ENCODE measurements at places on chromosomes 2 and 18. TPM values are rescaled to one million over a fixed set of nuclear protein-coding genes. Genes with fewer than 3 reads are reported as not detected.
A peak's percentile ranks its signal among the peaks of the same experiment; 100 is the strongest.

KCNS3 gene
- 62.4 TPM for total RNA-seq

LINC00305 gene
- total RNA-seq = not detected

MEP1B gene
- total RNA-seq = not detected

DNA sequence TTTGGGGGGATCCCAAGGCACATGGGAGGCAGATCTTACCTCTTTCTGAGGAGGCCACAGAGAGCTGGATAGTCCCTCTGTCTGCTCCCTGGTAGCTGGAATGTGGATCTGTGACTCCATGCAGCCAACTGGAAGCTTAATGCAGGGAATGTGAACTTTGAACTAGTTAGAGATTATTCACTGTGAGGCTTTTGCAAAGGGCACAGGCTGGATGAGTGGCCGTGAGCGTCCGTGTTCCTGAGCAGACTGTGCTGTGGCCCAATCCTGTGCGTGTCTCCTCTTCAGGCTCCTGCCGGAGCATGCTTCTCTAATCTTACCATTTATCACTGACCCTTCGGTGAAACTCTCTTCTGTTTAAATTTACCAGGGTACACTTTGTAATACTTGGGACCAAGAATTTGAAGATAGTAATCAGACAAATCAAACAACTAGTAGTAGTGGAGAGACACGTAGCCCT lies 187.6 kb downstream of the PTPRM start:
- peaks cover 16% of the 10 kb centered on the region for H3K4me1 ChIP-seq
- H3K27me3 ChIP-seq = no peaks in the 10 kb centered on the region
- H3K4me3 ChIP-seq = no peak overlapping the region
- no peak overlapping the region for H3K27ac ChIP-seq
- H3K36me3 ChIP-seq = no peaks in the 10 kb centered on the region

PID1 gene
- 4.0 TPM for total RNA-seq

DNA sequence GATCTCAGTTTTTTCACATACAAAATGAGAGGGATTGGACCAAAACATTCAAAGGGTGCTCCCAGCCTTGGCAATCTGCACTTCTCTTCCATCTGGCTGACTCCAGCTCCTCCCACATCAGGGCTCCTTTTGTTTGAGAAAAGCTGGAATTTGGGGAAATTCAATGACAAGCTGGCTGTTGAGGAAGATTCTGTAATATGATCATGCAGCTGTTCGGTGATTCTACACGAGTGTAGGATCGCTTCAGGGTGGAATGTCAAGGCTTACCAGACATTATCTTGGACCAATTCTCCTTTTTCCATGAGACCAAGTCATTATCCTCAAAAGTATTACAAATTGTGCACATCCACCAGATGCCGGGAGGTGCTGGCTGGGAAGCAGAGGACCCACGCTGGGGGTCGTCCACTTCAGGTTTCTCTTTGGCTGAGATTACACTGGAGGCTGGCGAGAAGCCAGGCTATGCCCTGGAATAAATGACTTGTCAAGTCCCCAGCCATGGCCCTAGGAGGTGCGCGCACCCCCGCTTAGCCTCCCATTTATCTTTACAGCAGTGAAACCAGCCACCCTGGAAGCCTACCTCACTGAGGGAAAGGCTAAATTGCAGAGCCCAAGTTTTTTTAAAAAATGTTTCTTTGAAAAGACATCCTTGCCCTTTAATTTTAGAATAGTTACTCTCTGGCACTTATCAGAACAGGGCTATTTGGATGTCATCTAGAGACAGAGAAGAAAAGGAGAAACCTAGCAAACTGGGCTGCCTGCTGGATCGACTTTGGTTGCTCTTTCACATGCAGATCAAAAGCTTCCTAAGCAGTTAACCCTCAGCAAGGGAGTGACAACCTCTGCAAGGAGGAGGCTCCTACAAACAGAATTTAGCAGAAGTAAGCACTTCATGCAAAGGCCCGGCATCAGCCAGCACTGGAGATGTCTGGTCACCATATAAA lies 42.5 kb upstream of the LCLAT1 start:
- no peak overlapping the region for H3K27ac ChIP-seq
- H3K4me1 ChIP-seq = peaks cover 20% of the 10 kb centered on the region
- peak; percentile 50 for DNase-seq
- no peaks in the 10 kb centered on the region for H3K27me3 ChIP-seq
- H3K36me3 ChIP-seq = no peaks in the 10 kb centered on the region

GRCh38 chr2:147355706-147356105 lies 489.1 kb upstream of the ACVR2A start:
- peak; percentile 14 for DNase-seq
- no peak overlapping the region for H3K27ac ChIP-seq
- H3K4me1 ChIP-seq = no peaks in the 10 kb centered on the region
- no peaks in the 10 kb centered on the region for H3K27me3 ChIP-seq

PAPOLG gene
- 31.2 TPM for total RNA-seq

- peaks cover 15% of the 10 kb centered on the region for H3K4me1 ChIP-seq
- no peak for DNase-seq
- H3K27me3 ChIP-seq = no peaks in the 10 kb centered on the region
- no peak overlapping the region for H3K27ac ChIP-seq
Measured at GRCh38 chr2:54473851-54474250, 17.7 kb downstream of the SPTBN1 start.

DNA sequence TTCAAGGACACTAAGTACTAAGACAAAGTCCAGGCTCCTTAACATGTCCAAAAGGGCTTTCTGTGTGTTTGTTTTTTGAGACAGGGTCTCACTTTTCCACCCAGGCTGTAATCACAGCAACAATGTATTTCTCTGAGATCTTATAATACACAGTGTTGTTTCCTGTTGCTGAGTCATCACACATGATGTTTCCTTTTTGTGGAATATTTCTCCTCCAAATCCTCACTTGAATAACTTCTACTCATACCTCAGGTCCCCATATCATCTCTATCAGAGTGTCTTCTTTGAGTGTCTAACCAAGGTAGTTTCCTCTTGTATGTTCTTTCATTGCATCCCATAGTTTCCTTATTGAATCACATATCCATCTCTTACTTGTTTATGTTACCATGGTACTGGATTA lies 632.0 kb upstream of the PIK3C3 start:
- no peak for DNase-seq
- H3K27ac ChIP-seq = no peak overlapping the region
- peaks cover 6% of the 10 kb centered on the region for H3K4me1 ChIP-seq

GRCh38 chr2:23772684-23773083 lies 154.2 kb downstream of the ATAD2B start:
- no peaks in the 10 kb centered on the region for H3K36me3 ChIP-seq
- no peaks in the 10 kb centered on the region for H3K27me3 ChIP-seq
- H3K4me3 ChIP-seq = no peak overlapping the region
- DNase-seq = no peak
- H3K4me1 ChIP-seq = no peaks in the 10 kb centered on the region
- H3K27ac ChIP-seq = no peak overlapping the region

GRCh38 chr2:9139491-9140443 lies 66.8 kb upstream of the ASAP2 start:
- no peak overlapping the region for H3K27ac ChIP-seq
- H3K27me3 ChIP-seq = peaks cover 41% of the 10 kb centered on the region
- no peak overlapping the region for H3K4me3 ChIP-seq
- H3K4me1 ChIP-seq = peaks cover 10% of the 10 kb centered on the region
- peak; percentile 86 for DNase-seq

CFAP65 gene
- total RNA-seq = 0.23 TPM

GRCh38 chr2:138794724-138795123 lies 14.5 kb upstream of the NXPH2 start:
- DNase-seq = no peak
- H3K27ac ChIP-seq = no peak overlapping the region
- no peaks in the 10 kb centered on the region for H3K4me1 ChIP-seq
- H3K4me3 ChIP-seq = no peak overlapping the region

KRTCAP3 gene
- total RNA-seq = 6.6 TPM

ANKRD30B gene
- total RNA-seq = not detected

DNA sequence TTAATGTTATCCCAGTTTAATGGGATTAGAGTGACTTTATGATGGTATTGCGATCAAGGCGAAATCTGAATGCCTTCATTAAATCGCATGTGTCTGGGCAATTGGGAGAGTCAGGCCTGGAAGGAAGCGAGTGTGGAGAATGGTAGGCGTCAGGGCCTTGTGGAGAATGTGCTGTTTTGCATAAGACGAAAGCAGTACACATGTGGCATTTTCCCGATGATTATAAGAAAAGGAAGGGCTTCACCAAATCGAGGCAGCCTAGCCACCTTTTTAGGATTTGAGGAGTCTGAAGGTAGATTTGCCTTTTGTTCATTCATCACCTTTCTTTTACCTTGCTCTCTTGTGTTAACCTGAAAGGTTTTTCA lies 1.0 kb downstream of the ZNF532 start:
- peaks cover 54% of the 10 kb centered on the region for H3K4me1 ChIP-seq
- peaks cover 29% of the 10 kb centered on the region for H3K36me3 ChIP-seq
- no peak for DNase-seq
- H3K27ac ChIP-seq = peak overlapping the region; percentile 93
- peak overlapping the region; percentile 51 for H3K4me3 ChIP-seq

- no peaks in the 10 kb centered on the region for H3K4me1 ChIP-seq
- H3K27me3 ChIP-seq = no peaks in the 10 kb centered on the region
- H3K36me3 ChIP-seq = no peaks in the 10 kb centered on the region
- DNase-seq = peak; percentile 68
Measured at GRCh38 chr2:121897335-121897970, 142.0 kb downstream of the TSN start.

DNA sequence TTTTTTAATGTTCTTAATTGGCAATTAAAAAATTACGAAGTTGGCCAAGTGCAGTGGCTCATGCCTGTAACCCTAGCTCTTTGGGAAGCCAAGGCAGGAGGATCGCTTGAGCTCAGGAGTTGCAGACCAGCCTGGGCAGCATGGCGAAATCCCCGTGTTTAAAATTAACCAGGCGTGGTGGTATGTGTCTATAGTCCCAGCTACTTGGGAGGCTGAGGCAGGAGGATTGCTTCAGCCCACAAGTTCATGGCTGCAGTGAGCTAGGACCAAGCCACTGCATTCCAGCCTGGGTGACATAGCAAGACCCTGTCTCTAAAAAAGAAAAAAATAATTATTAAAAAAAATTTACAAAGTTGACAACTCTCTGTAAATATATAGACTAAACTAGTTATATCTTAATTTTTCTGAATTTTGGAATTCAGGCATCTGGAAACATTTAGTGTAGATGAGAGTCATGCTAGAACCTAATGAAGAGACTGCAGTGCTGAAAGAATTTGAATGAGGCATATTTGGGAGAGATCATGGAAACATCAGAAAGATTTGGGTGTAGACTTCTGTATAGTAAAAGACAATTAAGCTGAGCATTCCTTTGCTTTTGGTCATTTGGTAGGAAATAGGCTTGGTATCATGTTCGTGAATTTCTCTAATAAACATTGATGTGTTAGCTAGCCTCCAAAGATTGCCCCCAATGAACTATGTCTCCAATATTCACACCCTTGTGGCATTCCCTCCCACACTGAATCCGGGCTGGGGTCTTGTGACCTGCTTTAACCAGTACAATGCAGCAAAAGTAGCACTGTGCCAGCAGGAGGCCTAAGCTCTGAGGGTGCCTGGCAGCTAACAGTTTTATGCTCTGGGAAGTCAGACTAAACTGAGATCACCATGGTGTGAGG lies 4.2 kb upstream of the ROCK1 start:
- peaks cover 40% of the 10 kb centered on the region for H3K4me1 ChIP-seq
- H3K27me3 ChIP-seq = peaks cover 11% of the 10 kb centered on the region
- no peaks in the 10 kb centered on the region for H3K36me3 ChIP-seq
- H3K27ac ChIP-seq = no peak overlapping the region
- no peak overlapping the region for H3K4me3 ChIP-seq

B3GNT2 gene
- total RNA-seq = 73.1 TPM

DNA sequence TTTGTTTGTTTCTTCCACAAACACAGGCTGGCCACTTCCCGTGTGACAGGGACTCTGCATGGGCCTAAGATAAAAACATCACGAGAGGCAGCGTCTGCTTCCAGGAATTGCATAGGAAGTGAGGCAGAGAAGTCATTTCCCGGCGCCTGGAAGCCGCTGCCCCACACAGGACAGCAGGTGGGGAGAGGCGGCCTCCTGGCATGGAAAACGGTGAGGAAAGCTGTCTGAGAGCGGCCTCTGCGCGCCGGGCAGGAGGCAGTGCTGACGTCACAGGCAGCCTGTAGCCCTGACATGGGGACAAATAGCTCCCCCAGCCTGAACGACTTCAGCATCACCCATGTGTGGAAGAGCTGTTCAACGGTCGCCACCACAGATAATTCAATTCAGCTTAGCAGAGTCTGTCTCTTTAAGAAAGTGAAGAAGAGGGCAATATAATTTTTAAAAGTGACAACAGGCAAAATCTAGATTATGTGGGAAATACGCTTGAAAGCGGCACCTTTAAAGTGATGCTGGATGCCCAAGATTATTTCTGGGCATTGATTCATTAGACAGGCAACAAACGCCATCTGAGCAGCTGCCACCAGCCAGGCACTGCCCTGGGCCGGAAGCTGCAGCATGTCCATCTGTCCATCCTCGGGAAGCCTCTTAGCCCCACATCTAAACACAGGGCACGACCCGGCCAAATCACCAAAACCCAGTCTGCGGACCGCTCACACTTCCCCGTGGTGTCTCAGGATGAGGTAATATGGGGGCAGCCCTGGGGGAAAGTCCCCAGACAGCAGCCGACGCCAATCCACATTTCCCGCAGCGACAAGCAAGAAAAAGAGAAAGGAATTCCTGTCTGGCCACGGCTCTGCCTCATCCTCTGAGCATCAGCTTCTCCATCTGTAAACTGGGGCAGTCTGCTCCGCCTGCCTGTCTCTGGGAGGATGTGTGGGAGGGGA lies 138.9 kb downstream of the PXDN start:
- no peak overlapping the region for H3K4me3 ChIP-seq
- H3K4me1 ChIP-seq = peaks cover 13% of the 10 kb centered on the region
- peak; percentile 86 for DNase-seq
- peak overlapping the region; percentile 96 for H3K27ac ChIP-seq
- no peaks in the 10 kb centered on the region for H3K36me3 ChIP-seq

Measured in GM23338 (cell line).